ENCODE measurements at places on chromosomes 4 and X. TPM values are rescaled to one million over a fixed set of nuclear protein-coding genes. Genes with fewer than 3 reads are reported as not detected.
A peak's percentile ranks its signal among the peaks of the same experiment; 100 is the strongest.

GRCh38 chr4:7786517-7786916, 153.1 kb downstream of the AFAP1 start:
- no peak for DNase-seq

- DNase-seq = no peak
Observed at GRCh38 chr4:53057679-53058078, 195.6 kb downstream of the RASL11B start.

DNA sequence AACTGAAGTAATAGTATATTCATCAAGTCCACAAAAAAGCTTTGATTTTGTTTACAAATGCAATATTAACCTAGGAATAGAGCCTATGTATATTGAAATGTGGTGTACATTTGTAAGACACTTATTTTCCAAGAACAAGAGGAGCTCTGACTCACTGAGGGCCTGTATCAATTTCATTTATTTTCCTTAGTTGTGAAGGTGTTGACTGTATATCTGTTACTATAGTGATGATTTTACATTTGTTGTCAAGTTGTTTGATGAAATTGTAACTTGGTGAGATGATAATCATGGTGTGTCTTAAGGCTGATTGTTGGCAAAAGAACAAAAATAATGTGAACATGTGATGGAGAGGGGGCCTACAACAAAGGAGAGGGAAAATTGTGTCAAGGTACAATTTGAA, 274.9 kb upstream of the TEX13A start:
- DNase-seq = no peak

SRPK3 gene
- total RNA-seq = not detected

GRCh38 chr4:57051095-57051494, 59.1 kb downstream of the IGFBP7 start:
- no peak for DNase-seq

CLDN22 gene
- not detected for total RNA-seq

- DNase-seq = no peak
Observed at GRCh38 chr4:67584496-67584895, 26.0 kb downstream of the STAP1 start.

GRCh38 chrX:154482786-154483185, 3.6 kb downstream of the UBL4A start:
- no peak for DNase-seq

- DNase-seq = peak; percentile 40
Observed at GRCh38 chrX:111095974-111096895, at the start of gene PAK3. TSS of gene PAK3 (plus strand) at chrX:111096191. CDS start at chrX:111123104, 26,913 bp downstream.

DCLK2 gene
- total RNA-seq = not detected

- DNase-seq = no peak
Observed at GRCh38 chr4:8507196-8507570, 66.6 kb downstream of the TRMT44 start.

GABRA4 gene
- total RNA-seq = not detected

GRCh38 chr4:66568431-66568830, 898.1 kb upstream of the EPHA5 start:
- no peak for DNase-seq

PAGE2 gene
- not detected for total RNA-seq

GPR50 gene
- total RNA-seq = not detected

COL25A1 gene
- not detected for total RNA-seq

GRCh38 chr4:15575966-15576365, 79.2 kb downstream of the FBXL5 start:
- DNase-seq = no peak

- DNase-seq = no peak
Observed at GRCh38 chr4:183154701-183155391, 55.8 kb downstream of the WWC2 start.

- no peak for DNase-seq
Observed at GRCh38 chr4:40241941-40242340, 45.1 kb downstream of the RHOH start.

DNA sequence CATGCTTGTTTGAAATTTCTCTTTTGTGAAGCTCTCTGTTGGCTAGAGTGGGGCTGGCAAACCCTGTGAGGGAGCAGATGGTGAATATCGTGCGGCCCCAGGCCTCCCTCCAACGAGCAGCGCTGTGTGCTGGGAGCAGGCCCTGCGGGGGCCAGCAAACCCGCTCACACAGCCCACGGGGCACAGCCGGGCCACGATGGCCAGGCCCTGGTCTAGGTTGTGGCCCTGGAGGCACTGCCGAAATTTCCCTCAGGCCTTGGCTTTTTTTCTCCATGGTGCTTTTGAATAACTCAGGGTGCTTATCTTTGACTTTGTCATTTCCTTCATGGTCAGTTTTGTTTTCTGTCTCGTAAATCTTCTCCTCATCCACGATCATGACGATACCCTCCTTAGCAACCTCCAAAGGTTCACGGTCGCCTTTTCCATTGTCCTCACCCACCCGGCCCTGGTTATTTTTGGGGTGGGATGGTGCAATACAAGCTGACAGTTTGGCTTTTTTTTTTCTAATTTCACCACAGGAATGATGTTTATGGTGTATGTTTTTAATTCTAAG, 20.7 kb downstream of the PCGF3 start:
- DNase-seq = no peak

STAP1 gene
- 29.1 TPM for total RNA-seq

- DNase-seq = no peak
Observed at GRCh38 chrX:134732676-134733075, 74.4 kb upstream of the PLAC1 start.

- DNase-seq = peak; percentile 80
Observed at GRCh38 chr4:15231265-15232091, 196.4 kb upstream of the C1QTNF7 start.

- DNase-seq = no peak
Observed at GRCh38 chr4:127730142-127730913, at the start of gene SLC25A31. TSS of gene SLC25A31 (plus strand) at chr4:127730400. CDS start at chr4:127730546, 146 bp downstream.

- DNase-seq = no peak
Observed at GRCh38 chr4:100981447-100982204, 365.7 kb downstream of the PPP3CA start.

GRCh38 chr4:15327311-15328298, 100.2 kb upstream of the C1QTNF7 start:
- DNase-seq = no peak

Measured in activated CD8-positive, alpha-beta memory T cell treated with anti-CD3 and anti-CD28 coated beads, Interleukin-2, amount 10 ng/mL, durations not matched to agents 7 days and 5 days (primary cell).